Vagina (tissue), 2 donors: ENCODE measurements at places on chromosomes 16 and 17.

GRCh38 chr17:81028506-81028858 lies 6.5 kb upstream of the BAIAP2 start:
- H3K4me3 ChIP-seq: no peak overlapping the region
- DNase-seq: no peak
- H3K4me1 ChIP-seq: peaks cover 35% of the 10 kb centered on the region

DNA sequence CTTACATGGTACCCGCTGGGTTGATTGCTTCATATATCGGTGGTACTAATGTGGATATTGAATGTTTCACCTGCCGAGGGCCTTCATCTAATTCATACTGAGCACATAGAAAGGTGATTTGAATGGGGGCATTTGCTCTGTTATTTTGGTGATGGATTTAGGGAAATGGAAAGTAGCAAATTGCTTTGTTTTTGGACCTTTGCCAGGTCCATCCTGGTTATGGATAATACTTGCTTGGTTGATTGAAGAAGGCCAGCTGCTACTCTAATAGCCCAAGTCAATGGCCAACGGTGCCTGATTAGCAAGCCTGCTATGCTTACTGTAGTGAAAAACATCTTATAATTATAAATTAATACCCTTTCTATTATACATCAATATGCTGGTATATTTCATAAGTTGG lies 253.6 kb downstream of the CDH13 start:
- H3K27me3 ChIP-seq: no peaks in the 10 kb centered on the region
- H3K27ac ChIP-seq: no peak overlapping the region
- H3K4me3 ChIP-seq: no peak overlapping the region
- H3K4me1 ChIP-seq: no peaks in the 10 kb centered on the region

DNA sequence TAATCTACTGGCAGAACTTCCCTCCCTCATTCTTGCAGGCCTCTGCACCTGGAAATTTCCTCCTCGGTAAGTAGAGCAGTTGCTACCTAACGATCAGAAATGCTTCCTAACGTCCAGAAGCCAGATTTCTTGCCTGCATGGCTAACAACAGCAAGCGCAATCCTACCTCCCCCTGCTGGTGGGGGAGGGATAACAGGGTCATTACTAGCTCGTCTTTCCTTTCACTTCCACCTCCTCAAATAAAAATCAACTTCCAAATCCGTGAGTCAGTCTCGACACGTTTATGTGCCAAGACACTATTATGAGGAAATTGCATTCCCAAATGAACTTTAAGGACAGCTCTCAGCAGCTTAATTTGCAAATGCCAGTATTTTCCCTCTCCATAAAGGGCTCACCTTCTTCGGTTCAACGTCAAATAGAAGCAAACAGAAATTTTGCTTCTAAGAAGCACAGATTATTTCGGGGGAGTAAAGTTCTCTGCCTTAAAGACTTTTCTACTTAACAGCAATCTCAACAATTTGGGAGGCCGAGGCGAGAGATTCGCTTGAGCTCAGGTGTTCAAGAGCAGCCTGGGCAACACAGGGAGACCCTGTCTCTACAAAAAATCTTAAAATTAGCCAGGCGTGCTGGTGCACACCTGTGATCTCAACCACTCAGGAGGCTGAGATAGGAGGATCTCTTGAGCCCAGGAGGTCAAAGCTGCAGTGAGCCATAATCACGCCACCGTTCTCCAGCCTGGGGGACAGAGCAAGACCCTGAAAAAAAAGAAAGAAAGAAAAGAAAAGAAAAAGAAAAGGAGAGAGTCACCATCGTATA lies 188.6 kb upstream of the PSMD7 start:
- H3K36me3 ChIP-seq: no peaks in the 10 kb centered on the region
- no peaks in the 10 kb centered on the region for H3K27me3 ChIP-seq
- DNase-seq: no peak
- H3K4me1 ChIP-seq: no peaks in the 10 kb centered on the region
- no peak overlapping the region for H3K27ac ChIP-seq
- no peak overlapping the region for H3K4me3 ChIP-seq

DNA sequence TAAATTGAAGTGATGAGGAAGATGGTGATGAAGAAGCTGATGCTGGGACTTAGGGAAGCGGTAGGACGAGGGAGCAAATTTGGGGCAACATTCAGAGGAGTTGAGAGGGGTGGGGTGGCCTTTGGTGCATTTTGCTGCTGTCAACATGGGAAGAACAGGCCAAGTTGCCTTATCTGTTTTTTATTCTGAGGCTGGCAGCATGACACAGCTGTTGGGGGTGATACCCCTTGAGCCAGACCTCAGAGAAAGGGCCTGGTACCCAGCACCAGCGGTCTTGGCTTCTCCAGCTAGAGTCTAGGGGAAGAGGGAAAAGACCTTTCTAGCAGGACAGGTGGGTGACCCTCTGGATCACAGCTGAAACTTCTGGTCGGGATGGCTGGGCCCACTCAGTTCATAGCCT lies 4.6 kb downstream of the IGFBP4 start:
- no peak for DNase-seq
- no peaks in the 10 kb centered on the region for H3K27me3 ChIP-seq
- H3K27ac ChIP-seq: peak overlapping the region; percentile 87
- peak overlapping the region; percentile 89 for H3K4me3 ChIP-seq

DNA sequence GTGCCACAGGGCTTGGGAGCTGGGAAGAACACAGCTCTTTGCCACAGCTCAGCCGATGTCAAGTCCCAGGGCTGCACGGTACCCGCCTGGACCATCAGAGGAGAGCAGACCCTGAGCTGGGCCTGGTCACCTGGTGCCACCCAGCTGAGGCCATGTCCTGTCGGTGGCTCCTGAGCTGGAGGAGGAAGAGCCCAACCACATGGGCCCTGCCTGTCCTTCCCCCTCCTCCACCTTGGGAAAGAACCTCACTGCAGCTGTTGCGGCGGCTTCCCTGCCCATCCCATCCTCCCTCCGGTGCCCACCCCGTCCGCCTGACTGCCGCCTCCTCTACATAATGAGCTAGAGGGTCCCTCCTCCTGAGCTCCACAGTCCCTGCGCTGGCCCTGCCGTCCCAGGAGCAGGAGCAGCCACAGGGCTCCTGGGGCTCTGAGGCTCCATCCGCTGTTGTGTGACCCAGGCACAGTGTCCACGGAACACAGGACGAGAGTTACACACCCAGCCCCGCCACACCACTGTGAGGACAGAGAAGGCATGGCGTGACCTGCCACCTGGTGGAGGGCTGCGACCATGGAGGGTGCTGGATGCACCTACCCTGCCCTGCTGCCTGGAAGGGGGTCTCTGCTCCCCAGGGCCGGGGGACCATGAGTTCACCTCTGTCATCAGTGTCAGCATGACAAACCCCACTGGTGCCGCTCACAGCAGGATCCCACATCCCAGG lies 21.4 kb upstream of the CHMP6 start:
- no peak for DNase-seq
- no peaks in the 10 kb centered on the region for H3K36me3 ChIP-seq
- no peaks in the 10 kb centered on the region for H3K27me3 ChIP-seq
- H3K4me3 ChIP-seq: no peak overlapping the region

- H3K4me3 ChIP-seq: peak overlapping the region; percentile 77
- no peaks in the 10 kb centered on the region for H3K27me3 ChIP-seq
- peaks cover 45% of the 10 kb centered on the region for H3K4me1 ChIP-seq
- H3K27ac ChIP-seq: peak overlapping the region; percentile 91
Measured at GRCh38 chr16:15950869-15951268, 1.5 kb downstream of the ABCC1 start.

DNA sequence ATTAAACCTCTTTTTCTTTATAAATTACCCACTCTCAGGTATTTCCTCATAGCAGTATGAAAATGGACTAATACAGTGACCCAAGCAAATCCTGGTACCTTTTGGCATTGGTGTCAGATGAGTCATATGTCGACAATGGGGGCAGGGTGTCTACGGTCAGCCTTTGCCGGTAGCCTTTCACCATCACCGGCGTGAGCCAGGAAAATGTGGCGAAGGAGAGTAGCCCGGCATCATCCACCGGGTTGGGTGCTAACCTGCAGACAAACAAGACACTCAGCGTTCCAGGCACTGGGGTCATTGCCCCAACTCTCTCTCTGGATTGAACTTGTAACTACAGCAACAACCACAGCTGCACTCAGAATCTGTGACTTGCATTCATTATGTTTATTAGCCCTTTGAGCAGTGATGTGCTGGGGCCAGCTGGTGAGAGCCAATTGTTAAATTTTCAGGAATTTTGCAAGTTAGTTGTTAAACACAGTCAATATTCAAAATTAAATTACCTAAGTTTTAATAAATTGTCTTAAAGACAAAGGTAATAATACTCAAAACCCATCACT lies 11.9 kb downstream of the ABCC12 start:
- no peaks in the 10 kb centered on the region for H3K4me1 ChIP-seq
- H3K27me3 ChIP-seq: no peaks in the 10 kb centered on the region
- no peaks in the 10 kb centered on the region for H3K36me3 ChIP-seq
- H3K4me3 ChIP-seq: no peak overlapping the region
- DNase-seq: no peak
- H3K27ac ChIP-seq: no peak overlapping the region

DNA sequence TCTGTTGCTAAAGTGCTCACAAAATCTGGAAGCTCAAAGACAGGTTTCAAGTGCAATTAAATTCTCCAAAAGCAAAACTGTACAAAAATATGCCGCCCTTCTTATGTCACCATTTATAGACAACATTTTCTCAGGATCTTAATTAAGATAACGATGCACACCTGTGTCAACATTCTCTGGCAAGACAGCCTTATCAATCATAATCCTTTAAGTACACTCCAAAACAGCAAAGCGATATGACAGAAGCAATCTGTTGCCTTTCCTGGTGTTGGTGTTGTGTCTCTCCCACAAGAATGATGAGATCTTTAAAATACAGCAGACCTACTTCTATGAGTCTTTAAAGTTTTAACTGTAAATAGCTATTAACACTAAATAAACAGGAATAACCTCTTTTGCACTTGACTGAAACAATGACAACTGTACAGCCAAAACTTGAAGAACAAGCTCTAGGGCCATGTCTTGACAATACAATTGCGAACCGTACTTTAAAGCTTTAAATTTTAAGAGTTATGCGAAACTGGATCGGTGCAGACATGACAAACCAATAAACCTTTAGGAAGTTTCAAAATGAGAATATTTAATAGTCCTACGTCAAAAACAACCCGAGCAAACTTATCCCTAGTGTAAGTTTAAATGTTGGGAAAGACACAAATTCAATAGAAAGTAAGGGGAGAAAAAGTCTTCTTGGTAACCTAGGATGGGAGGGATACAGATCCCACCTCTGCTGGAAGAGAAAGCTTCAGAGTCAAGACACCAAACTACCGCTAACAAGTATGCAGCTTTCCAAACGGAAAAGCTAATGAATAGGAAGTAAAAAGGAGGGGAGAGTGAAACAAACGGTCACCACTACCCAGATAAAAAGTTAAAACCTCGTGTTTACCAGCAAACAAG lies 3.3 kb upstream of the IRX5 start:
- no peak for DNase-seq
- H3K27me3 ChIP-seq: peaks cover 4% of the 10 kb centered on the region
- no peaks in the 10 kb centered on the region for H3K36me3 ChIP-seq
- H3K4me3 ChIP-seq: peak overlapping the region; percentile 55

GRCh38 chr16:85709766-85710585 lies 21.2 kb upstream of the GINS2 start:
- no peak overlapping the region for H3K4me3 ChIP-seq
- H3K36me3 ChIP-seq: no peaks in the 10 kb centered on the region
- no peak overlapping the region for H3K27ac ChIP-seq

DNA sequence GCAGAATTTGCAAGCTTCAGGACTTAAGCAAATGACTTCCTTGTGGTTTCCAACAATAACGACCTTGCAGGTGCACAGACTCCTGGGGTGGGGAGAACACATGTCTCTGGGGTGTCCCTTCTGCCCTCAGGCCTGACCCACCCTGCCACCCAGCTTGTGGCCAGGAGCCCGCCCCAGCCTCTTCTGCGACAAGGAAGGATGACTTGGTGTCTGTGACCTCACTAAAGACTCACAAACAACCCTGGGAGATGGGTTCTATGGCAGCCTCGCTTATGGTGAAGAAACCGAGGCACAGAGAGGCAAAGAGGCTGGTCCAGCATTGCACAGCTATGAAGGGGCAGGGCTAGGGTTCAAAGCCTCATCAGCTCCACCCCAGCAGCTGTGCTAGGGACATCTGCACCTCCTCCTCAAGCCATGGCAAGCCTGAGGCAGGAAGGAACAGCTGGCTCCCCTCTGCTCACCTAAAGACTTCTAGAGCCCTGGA lies 2.6 kb downstream of the ATP2A3 start:
- H3K4me3 ChIP-seq: no peak overlapping the region
- no peak for DNase-seq
- H3K4me1 ChIP-seq: peaks cover 18% of the 10 kb centered on the region
- H3K27ac ChIP-seq: no peak overlapping the region
- H3K27me3 ChIP-seq: no peaks in the 10 kb centered on the region

DNA sequence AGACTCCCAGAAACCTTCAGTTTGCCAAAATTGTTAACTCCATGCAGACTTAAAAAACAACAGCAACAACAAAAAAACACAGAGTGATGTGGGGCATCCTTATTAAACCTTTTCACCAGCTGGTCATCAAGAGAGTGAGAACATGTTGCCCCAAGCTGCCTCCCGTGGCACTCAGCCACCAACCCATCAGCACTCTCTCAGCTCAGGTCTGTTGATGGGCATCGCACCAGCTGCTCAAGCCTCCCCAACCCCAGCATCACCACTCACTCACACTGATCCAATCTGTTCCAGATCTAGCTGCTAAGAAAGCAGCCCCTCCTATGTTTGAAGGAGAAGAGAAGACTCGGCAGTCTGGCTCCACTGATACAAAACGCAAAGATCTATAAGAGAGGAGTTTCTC lies 46.8 kb downstream of the SLC39A11 start:
- no peak overlapping the region for H3K27ac ChIP-seq
- H3K4me3 ChIP-seq: no peak overlapping the region
- peaks cover 18% of the 10 kb centered on the region for H3K4me1 ChIP-seq
- DNase-seq: no peak
- H3K27me3 ChIP-seq: no peaks in the 10 kb centered on the region
- H3K36me3 ChIP-seq: no peaks in the 10 kb centered on the region
